ENCODE measurements at places on chromosomes 3 and 15. TPM values are rescaled to one million over a fixed set of nuclear protein-coding genes. Genes with fewer than 3 reads are reported as not detected.

Gene TMCO5A
- total RNA-seq = not detected

Gene CNOT10
- total RNA-seq = 13.8 TPM

DNA sequence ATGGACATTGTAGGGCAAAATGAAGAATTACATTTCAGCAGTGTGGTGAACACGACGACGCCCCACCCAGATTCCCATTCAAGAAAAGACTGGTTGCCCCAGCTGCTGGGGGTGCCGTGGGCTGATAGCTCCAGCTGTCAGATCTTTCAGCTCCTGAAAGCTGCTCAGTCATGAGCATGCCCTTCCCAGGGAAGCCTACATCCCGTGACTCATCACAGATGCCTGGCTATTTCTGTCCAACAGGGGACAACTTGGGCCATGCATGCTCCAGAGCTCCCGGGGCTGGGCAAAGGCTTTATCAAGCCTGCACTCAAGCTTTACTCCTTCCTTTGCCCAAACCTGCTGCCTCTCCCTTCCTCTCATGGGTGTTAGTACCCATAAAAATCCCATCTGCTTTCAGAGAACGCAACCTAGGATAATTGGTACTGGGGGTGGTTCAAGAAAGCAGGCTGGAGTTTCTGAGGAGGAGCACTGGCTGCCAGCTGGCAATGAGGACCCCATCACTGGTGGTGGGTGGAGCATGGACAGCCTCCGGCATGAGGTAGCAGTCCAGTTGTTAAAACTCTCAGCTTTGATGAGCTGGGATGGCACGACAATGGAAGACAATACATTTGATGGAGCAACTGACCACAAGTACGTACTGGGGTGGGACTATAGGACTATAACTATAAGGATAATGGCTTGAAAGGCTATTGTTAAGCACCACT is 16.4 kb upstream of the ST8SIA2 start:
- H3K36me3 ChIP-seq = no peaks in the 10 kb centered on the region
- H3K27ac ChIP-seq = peak overlapping the region; percentile 35
- H3K4me1 ChIP-seq = peaks cover 3% of the 10 kb centered on the region
- no peaks in the 10 kb centered on the region for H3K27me3 ChIP-seq

- DNase-seq = no peak
- H3K27ac ChIP-seq = no peak overlapping the region
- H3K27me3 ChIP-seq = no peaks in the 10 kb centered on the region
- no peak overlapping the region for H3K4me3 ChIP-seq
Observed at GRCh38 chr3:8445861-8446260, 55.8 kb upstream of the LMCD1 start.

GRCh38 chr3:37949866-37950265 is 40.7 kb upstream of the VILL start:
- H3K27ac ChIP-seq = no peak overlapping the region
- DNase-seq = no peak
- no peaks in the 10 kb centered on the region for H3K4me1 ChIP-seq
- no peaks in the 10 kb centered on the region for H3K27me3 ChIP-seq
- peaks cover 4% of the 10 kb centered on the region for H3K36me3 ChIP-seq

DNA sequence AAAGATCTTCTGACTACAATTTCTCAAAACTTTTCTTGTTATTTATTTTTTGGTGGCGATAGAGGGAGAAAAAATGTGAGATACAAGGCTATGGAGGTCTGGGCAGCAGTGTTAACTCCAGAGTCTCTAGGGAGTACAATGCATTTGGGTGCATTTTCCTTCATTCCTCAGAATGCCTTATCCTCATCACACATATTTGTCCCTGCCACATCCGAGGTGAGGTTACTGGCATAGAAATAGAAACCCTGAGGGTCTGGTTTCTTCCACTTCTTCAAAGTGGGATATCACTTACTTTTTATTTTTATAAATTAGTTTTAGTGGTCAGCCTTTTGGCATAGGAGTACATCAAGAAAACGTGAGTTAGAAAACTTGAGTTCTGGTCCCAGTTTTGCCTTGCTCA is 150.4 kb downstream of the TIGIT start:
- H3K4me1 ChIP-seq = no peaks in the 10 kb centered on the region
- no peaks in the 10 kb centered on the region for H3K27me3 ChIP-seq
- no peak overlapping the region for H3K4me3 ChIP-seq
- DNase-seq = no peak

- H3K27me3 ChIP-seq = no peaks in the 10 kb centered on the region
- H3K27ac ChIP-seq = no peak overlapping the region
- no peak overlapping the region for H3K4me3 ChIP-seq
- H3K4me1 ChIP-seq = no peaks in the 10 kb centered on the region
Observed at GRCh38 chr3:72127844-72128243, 342.9 kb upstream of the PROK2 start.

GRCh38 chr3:4820296-4821121 is 158.7 kb upstream of the BHLHE40 start:
- no peak overlapping the region for H3K4me3 ChIP-seq
- H3K27me3 ChIP-seq = no peaks in the 10 kb centered on the region
- H3K4me1 ChIP-seq = no peaks in the 10 kb centered on the region
- no peak for DNase-seq
- H3K27ac ChIP-seq = no peak overlapping the region

DNA sequence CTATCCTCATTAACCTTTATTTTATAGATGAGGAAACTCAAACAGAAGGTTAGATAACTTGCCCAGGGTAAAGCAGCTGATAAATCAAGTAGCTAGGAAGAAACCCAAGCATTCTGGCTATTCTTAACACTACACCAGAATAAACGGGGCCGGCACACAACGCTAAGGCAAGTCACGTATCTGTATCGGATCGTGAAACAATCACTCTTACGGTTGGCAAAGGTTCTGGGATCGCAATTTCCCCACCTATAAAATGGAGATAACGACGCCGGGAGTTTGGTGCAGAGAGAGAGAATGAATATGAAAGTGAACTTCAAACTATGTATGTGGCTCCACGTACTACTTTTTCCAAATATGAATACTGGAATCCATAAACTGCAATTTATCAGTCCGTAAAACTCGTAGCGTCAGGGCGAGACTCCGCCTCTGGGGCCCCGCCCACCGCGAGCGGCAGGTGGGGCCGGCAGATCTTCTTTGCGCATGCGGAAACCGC is 252 bp upstream of the ARMC8 start:
- H3K36me3 ChIP-seq = no peaks in the 10 kb centered on the region
- peak overlapping the region; percentile 71 for H3K4me3 ChIP-seq
- H3K4me1 ChIP-seq = no peaks in the 10 kb centered on the region
- peak; percentile 91 for DNase-seq
- no peaks in the 10 kb centered on the region for H3K27me3 ChIP-seq

All from right atrium auricular region (tissue), 2 donors.